NCI-H82 (cell line): ENCODE measurements at places on chromosomes 4 and X.

- no peak for DNase-seq
These were observed 236.9 kb upstream of the EMCN start for GRCh38 chr4:100754751-100755150.

GRCh38 chr4:143035661-143036060 is 149.1 kb upstream of the USP38 start:
- DNase-seq = no peak

DNA sequence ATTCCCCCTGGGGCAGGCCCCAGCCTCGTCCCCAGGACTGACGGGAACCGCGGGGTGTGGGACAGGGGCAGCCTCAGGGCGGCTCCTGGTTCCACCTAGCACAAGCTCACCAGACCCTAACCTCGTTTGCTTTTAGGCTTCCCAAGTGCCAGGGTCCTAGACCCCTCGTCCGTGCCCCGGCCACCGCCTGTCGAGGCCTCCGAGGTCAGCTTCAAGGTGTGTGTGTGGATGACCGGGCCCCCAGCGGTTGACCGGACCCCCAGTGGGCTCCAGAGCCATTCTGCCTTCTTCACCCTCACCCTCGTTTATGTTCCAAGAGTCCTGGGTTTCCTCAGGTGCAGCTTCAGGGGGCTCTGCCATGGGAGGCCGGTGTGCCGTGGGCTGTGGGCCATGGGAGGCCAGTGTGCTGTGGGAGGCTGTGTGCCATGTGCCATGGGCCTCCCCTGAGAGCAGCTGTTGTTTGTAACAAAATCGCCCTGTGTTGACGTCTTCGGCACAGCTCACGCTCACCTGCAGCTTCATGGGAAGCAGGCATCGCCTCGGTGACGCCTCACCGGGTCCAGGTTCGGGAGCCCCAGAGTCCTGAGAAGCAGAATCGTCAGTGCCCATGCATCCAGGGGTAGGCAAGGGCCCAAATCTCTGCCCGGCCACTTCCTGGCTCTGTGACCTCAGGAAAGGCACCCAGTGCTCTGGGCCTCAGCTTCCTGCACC is 43.0 kb upstream of the HMX1 start:
- DNase-seq = no peak

DNA sequence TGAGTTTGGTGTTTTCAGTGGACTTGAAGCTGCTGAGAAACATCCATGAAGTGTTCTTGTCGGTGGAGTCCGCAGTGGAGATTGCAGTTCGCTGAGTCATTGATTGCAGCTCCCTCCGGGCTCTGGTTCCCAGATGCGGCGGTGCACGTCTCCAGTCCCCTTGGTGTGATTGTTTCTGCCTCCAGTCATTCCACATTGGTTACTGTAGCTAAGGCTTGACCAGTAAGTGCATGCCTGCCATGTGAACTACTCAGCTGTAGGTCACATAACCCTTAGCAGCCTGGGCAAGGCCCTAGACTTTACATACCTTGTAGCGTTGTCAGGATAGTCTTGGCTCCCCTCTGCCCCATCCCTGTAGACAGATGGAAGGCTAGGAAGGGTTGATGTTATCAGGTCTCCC is 53.8 kb upstream of the CLCN4 start:
- DNase-seq = no peak

GRCh38 chrX:37662181-37662580 is 23.4 kb upstream of the XK start:
- no peak for DNase-seq

DNA sequence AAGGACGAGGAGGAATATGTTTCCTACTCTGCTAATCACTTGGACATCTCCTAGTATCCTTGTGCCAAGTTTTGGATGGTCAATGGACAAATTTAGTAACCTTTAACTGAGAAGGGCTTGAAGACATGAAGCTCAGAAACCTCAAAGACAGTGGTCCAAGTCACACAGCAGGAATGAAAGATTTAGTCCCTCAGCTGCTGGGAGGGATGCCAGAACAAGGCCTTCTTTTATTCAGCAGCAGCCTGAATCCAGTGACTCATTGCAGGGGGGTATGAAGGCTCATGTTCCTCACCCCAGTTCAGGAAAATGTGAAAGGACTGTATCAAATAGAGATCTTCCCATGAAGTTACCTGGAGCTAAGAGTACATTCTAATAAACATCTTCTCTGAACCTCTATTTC is 214.9 kb upstream of the UGT8 start:
- DNase-seq = no peak

- no peak for DNase-seq
These were observed 150.4 kb downstream of the EMCN start for GRCh38 chr4:100367451-100367850.

DNA sequence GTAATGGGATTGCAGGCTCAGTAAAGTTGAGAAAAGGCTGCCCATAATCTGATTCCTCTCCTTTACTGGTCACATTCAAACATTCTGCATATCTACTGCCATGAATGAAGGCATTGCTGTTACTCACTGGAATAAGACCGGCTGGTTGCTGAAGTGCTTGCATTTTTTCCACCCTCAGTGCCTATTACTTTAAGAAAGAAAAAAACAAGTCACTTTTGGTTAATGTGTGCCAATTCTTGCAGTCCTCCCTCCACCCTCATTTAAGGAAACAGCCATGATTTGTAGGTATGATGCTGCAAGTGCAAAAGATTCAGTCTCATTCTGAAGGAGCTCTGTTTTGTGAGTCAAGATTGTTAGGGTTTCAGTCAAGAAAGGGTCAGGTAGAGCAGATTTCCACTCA is 94.9 kb downstream of the EMCN start:
- no peak for DNase-seq

GRCh38 chr4:137609718-137610430 is 77.6 kb upstream of the PCDH18 start:
- no peak for DNase-seq

- no peak for DNase-seq
These were observed 672.1 kb upstream of the SLIT2 start for GRCh38 chr4:19579608-19580007.

DNA sequence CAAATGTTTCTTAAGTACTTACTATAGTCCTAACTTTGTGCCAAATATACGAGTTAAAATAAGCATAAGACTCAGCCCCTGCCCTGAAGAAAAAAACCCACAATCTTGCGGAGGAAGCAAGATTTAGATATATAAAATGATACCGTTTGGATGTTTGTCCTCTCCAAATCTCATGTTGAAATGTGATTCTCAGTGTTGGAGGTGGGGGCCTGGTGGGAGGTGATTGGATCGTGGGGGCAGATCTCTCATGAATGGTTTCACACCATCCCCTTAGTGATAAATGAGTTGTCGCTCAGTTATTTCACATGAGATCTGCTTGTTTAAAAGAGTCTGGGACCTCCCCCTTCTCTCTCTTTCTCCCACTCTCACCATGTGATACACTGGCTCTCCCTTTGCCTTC is 28.7 kb downstream of the EFHC2 start:
- no peak for DNase-seq

DNA sequence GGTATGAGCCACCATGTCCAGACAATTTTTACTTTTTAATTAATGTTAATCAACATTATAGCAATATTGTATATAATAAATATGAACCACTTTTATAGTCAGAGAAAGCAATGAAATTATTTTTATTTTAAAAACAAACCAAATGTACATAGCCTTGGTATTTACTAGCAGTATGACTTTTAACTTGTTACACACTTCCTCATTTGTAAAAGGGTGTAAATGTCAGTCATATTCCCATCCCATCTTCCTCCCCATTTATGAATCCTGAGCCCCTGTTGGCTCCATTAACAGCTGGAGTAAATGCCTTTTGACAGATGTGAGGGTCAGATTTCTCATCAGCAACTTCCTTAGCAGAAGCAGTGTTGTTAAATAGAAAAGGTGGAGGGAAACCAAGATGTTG is 179.6 kb upstream of the SPRY1 start:
- DNase-seq = no peak

- DNase-seq = no peak
These were observed 98.9 kb downstream of the FAM13A start for GRCh38 chr4:88958080-88958479.

GRCh38 chr4:183733181-183733580 is 74.1 kb downstream of the TRAPPC11 start:
- no peak for DNase-seq
